Cardiac septum (tissue), 1 donor: ENCODE measurements at places on chromosomes 2 and 18. TPM values are rescaled to one million over a fixed set of nuclear protein-coding genes. Genes with fewer than 3 reads are reported as not detected.

Gene FBXO36
- 1.2 TPM for total RNA-seq

Gene STPG4
- not detected for total RNA-seq

Gene LCT
- not detected for total RNA-seq

Gene CACNB4
- 0.67 TPM for total RNA-seq

Gene MROH2A
- not detected for total RNA-seq

Gene PDE1A
- total RNA-seq: 9.6 TPM

Gene MC4R
- not detected for total RNA-seq
